Kidney (tissue), 22 donors: ENCODE measurements at places on chromosomes 2 and 18. TPM values are rescaled to one million over a fixed set of nuclear protein-coding genes. Genes with fewer than 3 reads are reported as not detected.

GALR1 gene
- polyA plus RNA-seq: not detected

KCNF1 gene
- 0.67 TPM for polyA plus RNA-seq

CPLX4 gene
- not detected for polyA plus RNA-seq

LIMS2 gene
- 107 TPM for polyA plus RNA-seq

DYSF gene
- polyA plus RNA-seq: 11.3 TPM

CD28 gene
- polyA plus RNA-seq: 0.37 TPM

C2orf92 gene
- polyA plus RNA-seq: 3.3 TPM

- no peak for DNase-seq
Observed at GRCh38 chr18:75554176-75554575, 126.7 kb upstream of the SMIM21 start.

GRCh38 chr2:48113767-48114166, 207.5 kb upstream of the FBXO11 start:
- no peak for DNase-seq

DNA sequence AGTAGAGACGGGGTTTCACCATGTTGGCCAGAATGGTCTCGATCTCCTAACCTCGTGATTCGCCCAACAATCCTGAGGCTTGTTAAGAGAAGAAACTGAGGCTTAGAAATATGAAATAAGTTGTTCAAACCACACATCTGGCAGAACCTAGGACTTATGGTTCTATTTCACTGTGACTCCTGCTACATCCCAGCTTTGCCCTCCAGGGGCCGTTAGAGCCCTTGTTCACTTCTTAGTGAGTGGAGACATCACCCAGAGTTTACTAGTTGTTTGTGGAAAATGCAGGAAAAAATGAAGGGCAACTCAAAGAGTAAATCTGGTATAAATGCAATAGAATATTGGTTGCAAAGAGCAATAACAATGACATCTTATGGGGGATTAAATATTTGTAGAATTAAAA, 43.9 kb downstream of the MARCHF4 start:
- no peak for DNase-seq

DNA sequence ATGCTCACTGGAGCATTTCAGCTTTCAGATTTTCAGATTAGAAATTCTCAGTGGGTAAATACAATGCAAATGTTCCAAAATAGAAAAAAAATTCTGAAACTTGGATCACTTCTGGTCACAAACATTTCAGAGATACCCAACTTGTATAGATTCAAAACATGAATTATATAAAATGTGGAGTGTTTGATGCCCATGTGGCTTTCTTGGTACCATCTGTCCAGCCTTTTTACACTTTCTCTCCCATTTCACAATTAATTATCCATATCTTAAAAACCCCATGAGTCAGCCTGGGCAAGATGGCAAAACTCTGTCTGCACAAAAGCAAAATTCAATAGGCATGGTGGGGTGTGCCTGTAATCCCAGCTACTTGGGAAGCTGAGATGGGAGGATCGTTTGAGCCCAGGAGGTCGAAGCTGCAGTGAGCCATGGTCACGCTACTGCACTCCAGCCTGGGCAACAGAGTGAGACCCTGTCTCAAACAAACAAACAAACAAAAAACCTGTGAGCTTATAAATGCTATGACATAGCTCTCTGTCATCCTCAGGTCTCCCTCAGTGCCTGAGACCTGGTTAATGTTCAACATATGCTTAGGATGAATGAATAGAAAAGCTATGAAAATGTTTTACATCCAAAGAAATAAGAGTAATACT, 146.3 kb upstream of the TTC39C start:
- DNase-seq: no peak

DNA sequence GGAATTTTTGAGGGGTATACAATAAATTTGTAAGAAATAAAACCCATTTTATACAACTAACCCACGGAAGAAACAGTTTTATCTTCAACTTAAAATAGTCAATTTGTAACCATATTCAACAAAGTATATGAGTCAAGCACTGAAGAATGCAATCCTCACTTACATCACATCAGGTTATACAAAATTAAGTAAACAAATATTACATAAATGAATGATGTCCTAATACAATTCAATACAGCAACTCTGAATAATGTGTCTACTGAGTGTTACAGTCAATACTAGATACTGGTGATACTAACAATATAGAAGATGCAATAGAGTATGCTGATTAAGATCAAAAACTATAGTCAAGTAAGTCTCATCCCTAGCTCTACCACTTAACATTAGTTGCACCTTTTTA, 58.6 kb downstream of the FANCL start:
- DNase-seq: no peak

DNA sequence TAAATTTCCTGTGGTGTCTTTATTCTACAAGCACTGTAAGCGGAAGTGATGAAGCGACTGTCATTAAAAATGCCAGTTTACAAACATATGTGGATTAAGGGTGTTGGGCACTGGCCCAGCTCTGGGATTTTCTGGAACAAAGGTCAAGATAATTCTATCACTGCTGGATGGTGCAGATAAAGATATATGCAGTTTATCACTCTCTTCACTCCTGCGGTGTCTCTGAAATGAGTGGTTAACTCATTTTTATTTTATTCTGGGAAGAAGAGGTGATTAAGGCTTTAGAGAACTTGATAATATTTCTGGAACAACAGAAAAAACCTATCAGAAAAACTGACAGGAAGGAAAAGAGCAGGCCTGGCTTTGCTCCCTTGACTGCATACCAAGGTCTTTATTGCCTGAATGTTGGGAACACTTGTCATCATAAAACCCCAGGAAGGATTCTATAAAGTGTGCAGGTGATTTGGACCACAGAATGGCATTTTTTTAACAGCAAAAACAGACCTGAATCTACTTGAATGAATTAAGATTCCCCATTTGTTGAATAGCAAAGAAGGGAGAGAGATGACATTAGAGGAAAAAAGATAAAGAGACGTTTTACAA, 32.4 kb downstream of the ABCB11 start:
- DNase-seq: no peak

GRCh38 chr2:143193121-143193520, 63.9 kb downstream of the ARHGAP15 start:
- DNase-seq: no peak

GRCh38 chr2:234939996-234940395, 11.8 kb upstream of the SH3BP4 start:
- DNase-seq: no peak

DNA sequence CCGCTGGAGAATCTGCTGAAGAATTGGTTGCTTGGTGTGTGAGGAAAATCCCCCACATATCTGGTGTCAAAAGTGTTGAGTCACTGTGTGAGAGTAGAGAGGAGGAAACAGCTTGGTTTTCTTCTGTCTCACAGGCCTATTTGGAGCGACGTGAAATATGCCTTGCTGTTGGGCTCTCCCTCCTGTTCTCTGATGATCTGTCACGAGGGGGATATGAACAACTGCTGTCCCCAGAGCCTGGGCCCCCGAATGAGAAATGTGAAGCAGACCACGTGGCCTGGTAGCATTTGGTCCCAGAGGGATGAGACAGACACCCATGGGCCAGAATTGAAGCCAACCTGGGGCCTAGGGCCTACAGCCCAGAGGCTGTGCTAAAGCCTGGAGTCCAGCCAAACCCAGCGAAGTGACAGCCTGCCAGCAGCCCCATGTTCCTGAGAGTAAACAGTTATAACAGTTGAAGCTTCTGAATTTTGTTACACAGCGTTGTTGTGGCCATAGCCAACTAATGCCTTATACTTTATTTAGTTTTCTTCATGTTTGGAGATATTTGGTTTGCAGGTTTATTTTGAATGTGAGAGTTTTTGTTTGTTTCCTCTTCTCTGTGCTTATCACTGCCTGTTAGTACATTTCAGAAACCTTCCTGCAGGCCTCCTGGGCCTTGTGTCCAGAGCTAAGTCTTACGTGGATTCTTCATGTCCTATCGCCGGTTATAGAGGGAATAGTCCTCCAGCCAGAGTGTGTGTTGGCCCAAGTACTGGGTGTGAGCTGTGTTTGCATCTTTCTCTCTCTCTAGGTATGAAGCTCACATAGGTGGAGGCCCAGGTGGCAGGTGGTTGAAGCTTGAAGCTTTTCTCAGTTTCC, 18.7 kb upstream of the COLEC12 start:
- no peak for DNase-seq

GRCh38 chr18:67876871-67877270, 360.4 kb upstream of the DSEL start:
- DNase-seq: no peak

DNA sequence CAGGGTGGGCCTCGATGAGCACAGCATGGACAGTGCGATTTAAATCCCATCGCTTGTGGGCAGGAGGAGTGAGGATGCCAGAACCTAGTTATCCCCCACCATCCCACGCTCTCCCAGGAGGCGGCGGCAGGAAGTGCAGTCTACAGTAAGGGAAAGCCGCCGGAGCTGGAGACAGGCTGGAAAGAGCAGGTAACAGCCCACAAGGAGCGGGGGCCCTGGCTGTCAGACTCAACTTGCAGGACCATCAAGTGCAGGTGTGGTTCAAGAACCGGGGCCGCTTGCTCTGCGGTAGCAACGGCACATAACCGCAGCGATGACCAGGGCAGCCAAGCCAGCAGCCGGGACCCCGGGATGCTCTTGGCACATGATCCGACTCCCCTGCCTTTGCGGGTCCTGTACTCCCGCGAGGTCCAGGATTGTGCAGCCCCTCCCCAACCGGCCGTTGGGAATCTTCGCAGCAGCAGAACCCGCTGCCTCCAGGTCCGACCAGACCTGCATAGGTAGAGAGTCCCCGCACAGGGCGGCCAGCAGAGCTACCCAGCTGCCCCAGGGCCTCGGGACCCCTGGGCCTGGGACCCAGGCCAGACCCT, 82.1 kb downstream of the BIN1 start:
- peak; percentile 78 for DNase-seq

DNA sequence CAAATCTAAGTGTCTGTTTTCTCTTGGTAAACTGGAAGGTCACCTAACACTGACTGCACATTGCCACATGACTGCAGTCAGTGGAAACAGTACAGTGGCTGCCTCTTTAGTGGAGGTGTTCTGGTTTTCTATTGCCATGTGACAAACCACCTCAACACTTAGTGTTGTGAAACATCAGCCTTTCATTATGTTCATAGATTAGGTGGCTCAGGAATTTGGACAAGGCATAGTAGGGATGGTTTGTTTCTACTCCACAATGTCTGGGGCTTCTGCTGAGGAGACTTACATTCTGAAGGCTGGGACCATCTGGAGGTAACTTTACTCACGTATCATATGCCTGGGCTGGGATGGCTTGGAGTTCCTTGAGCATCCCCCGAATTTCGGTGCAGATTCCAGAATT, 26.5 kb downstream of the CCDC85A start:
- no peak for DNase-seq

GRCh38 chr2:64972876-64973275, 16.3 kb upstream of the SLC1A4 start:
- DNase-seq: no peak

DNA sequence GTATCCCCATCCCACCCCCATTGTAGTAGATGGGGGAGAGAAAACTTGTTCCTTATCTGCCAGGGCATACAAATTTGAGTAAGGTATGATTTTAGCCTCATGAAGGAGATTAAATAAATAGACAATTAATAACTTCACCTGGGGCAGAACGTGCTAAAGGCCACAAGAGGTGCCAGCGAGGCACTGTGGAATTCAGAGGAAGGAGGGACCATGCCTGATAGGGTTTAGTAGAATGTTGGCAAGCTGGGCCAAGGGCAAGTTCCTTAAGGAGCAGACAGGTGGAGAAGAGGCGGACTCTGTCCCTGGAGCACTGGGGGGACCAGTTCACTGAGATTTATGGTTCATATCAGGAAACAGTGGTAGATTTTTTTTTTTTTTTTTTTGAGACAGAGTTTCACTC, 22.5 kb downstream of the STAMBP start:
- DNase-seq: no peak

GRCh38 chr2:151632993-151633565, 101.2 kb downstream of the NEB start:
- DNase-seq: no peak

DNA sequence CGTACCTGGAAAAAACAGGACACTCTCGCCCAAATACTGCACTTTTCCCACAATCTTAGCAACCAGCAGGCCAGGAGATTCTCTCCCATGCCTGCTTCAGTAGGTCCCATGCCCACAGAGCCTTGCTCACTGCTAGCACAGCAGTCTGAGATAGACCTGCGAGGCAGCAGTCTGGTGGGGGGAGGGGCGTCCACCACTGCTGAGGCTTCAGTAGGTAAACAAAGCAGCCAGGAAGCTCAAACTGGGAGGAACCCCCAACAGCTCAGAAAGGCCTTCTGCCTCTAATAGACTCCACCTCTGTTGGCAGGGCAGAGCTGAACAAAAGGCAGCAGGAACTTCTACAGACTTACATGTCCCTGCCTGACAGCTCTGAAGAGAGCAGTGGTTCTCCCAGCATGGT, 1202.8 kb upstream of the ACVR2A start:
- peak; percentile 52 for DNase-seq

GRCh38 chr2:134628453-134628852, 90.3 kb downstream of the TMEM163 start:
- DNase-seq: no peak

DNA sequence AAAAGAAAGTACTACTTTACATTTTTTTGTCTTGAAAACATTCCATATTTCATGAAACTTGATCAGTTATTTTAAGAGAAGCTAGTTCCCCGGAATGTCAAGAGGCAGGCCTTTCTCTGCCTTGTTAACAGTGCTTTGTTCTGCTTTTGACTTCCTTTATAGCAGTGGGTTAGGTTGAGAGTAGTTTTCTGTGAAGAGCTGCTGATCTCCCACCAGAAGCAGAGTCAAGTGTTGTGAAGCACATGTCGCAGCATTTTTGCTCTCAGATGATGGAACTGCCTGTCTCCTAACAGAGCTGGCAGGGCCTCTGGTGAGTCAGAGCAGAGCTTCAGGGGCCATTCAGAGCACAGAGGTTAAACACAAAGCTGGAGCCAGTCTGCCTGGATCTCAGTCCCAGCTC, 871.8 kb downstream of the SLC4A3 start:
- no peak for DNase-seq

- DNase-seq: no peak
Observed at GRCh38 chr2:60555783-60556139, 2.3 kb upstream of the BCL11A start.

DNA sequence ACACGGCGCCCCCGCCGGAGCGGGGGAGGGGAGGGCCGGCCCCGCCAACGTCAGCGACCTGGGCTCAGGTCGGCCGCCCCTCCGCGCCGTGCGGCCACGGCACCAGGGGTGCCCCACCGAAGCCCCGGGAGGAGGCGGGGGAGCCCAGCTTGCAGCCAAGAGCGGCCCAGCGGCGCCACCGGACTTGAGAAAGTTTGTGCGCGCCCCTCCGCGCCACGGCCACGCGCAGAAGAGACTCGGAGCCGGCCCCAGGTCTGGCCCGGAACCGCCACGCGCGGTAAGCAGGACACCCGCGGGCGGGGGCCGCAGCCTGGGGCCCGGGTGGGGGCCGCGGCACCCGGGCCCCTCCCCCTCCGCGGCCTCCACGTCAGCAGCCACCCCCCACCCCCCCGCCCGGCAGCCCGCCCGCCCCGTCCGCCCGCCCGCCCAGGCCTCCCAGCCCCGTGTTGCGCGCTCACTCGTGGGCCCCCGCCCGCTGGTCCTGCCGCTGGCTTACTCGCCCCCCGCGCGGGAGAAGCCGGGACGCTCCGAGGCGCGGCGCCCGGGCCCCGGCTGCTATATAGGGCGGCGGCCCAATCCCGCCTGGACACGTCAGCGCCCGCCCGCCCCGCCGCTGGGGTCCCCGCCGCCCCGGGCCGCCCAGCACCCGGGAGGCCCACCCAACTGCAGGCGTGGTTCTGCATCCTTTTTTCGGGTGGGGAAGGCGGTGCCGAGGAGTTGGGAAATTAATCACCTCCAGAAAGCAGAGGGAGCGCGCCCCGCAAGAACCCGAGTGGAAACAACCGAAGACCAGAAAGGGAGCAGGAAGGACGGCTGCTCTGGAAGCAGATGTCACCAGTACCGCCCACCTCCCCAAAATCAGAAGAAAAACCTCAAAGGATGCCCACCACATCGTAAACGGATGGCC, 42.9 kb downstream of the HDLBP start:
- DNase-seq: peak; percentile 71
